ENCODE measurements at places on chromosomes 12 and 14.

GRCh38 chr14:90495357-90496276 is 98.8 kb downstream of the CALM1 start:
- DNase-seq: no peak

DNA sequence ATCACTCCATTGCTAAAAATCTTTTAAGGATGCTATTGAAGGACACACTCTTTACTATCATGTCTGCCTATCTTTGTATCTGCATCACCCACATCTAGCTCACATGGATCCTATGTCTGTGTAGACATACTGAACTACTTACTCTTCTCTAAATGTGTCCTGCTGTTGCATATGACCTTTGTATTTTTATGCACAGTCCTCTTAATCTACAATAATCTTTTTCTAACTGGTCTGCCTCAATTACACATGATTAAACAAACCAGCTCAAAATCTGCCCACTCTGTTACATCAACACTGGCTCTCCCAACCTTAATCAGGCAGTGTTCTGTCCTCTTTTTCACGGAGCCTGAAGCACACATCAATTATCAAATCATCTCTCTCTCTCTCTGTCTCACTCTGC is 316.3 kb upstream of the MGAT4C start:
- no peak for DNase-seq

- DNase-seq: no peak
Observed at GRCh38 chr12:102120886-102121285, 903 bp downstream of the PARPBP start.

GRCh38 chr12:72748971-72749370 is 476.8 kb downstream of the TRHDE start:
- DNase-seq: no peak

DNA sequence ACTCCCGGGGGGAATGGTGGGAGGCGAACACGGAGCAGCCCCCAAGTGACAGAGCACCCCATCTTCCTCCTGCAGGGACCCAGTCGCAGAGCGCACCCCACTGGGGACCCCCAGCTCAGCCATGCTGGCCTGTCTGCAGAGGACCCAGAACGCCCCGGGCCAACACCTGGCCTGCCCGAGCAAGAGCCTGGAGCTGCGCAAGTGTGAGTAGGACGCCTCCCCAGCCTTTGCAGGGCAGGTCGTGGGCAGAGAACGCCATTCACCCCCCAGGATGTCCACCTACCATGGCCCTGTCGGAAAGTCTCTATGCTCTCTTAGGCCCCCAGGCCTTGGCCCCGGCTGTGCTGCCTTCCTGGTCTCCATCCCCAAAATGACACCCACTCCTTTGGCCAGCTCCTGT is 30.4 kb downstream of the FAM222A start:
- no peak for DNase-seq

- DNase-seq: peak; percentile 71
Observed at GRCh38 chr12:22046090-22046967, at the start of gene CMAS. Gene CMAS (plus strand): TSS chr12:22046218. CDS start chr12:22046304, 86 bp downstream.

DNA sequence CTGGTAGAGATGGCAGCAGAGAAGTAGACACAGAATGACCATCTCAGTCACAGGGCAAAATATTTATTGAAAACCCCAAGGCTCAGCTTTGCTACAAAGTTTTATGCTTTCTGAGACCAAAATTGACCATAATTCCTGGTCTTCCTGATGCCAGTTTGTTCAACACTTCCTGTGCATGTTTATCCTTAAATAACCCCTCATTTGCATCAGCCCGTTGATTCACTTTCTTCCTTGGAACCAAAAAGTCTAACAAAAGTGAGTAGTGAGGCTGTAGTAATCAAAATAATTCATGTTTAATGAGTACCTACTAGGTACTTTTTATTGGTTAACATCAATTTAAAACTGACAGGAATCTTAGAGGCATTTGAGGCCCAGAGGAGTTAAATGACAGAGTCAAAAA is 51.7 kb downstream of the TRHDE start:
- DNase-seq: no peak

GRCh38 chr12:89280833-89281538 is 71.3 kb downstream of the DUSP6 start:
- DNase-seq: no peak

DNA sequence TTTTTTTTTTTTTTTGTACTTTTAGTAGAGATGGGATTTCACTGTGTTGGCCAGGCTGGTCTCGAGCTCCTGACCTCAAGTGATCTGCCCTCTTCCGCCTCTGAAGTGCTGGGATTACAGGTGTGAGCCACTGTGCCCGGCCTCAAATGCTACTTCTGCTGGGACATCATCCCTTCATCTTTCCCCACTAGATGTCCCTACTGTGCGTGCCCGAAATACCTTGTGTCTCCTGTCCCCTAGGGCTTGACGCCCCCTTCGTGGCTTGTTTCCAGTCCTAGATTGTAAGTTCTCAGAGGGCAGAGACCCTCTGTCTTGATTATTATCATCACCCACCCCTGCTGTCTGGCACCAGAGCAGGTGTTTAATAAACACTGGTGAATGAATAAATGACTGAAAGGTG is 14.9 kb downstream of the CCDC63 start:
- no peak for DNase-seq

DNA sequence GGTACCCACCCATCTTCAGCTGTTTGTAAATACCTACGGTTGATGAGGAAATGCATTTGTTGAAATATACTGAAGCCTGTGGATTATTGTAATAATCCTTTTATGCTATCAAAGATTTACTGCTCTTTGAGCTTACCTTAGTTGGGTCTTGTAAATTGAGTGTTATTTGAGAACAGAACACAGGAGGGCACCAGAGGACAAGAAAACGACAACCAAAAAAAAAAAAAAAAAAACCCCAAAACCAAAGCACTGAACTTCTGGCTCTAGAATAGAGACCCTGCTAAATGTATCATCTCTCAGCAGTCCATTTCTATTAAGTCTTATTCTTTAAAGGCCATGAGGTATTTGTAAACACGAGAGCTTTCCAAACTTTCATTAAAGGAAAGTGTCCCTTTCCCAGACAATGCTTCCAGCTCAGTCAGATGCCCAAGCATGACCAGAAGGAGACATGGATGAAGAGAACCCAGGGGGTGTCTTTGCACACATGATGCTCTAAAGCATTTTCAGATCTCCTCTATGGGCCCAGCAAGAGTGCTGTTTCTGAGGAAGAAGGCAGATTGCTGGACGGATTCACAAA is 763.9 kb downstream of the NRXN3 start:
- DNase-seq: no peak

- no peak for DNase-seq
Observed at GRCh38 chr12:105485921-105486320, 155.4 kb downstream of the C12orf75 start.

DNA sequence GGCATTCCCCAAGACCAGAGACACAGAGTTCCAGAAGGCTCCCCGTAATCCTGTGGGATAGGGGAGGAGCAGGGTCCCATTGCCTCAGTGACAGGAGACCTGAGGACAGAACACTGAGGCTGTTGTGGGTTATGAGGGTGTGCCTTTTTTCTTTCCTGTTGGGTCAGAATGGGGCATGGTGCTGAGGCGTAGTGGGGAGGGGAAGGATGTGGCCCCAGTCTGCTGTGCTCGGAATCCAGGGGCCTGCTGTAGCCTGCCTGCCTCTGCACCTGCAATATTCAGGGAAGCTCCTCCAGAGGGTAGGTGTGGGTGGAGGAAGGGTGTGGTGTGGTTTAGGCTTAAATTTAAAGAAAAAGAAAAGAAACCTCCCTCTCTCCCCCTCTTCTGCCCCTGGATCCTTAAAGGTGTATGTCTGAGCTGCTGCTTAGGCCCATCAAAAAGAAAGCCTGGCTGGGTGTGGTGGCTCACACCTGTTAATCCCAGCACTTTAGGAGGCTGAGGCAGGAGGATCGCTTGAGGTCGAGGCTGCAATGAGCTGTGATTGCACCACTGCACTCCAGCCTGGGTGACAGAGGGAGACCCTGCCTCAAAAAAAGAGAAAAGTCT is 18.7 kb downstream of the PLEKHG3 start:
- DNase-seq: no peak

- DNase-seq: no peak
Observed at GRCh38 chr14:35250319-35250718, 41.9 kb upstream of the PSMA6 start.

GRCh38 chr12:80763874-80764273 is 47.2 kb downstream of the MYF5 start:
- DNase-seq: no peak

DNA sequence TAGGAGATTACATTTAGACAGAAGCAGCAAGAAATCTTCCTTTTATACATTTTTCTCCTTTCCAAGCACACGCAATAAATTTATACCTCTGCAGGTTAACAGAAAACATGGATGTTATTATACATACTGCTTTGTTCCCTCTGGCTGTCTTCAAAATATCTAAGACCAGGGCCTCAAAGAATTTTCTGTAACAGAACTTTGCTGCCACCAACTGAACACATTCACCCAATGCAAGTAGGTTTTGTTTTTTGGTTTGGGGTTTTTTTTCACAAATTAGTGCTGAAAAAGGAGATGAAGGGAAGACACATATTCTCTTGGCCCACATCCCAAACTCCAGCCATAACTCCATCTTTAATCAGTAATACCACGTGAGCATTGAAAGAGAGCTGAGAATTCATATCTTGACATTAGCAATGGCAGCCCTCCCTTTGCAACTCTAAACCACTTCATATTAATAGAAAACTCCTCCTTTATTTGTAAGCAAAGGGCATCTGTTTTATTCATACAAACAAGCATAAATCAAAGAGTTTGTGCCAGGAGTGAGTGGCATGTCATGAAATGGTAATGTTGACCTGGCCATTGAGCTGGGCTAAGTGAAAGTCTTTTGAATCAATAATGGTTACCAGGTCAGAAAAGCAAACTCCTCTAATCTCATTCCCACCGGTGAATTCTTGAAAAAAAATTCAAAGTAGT is 150.8 kb upstream of the FSCB start:
- DNase-seq: no peak

DNA sequence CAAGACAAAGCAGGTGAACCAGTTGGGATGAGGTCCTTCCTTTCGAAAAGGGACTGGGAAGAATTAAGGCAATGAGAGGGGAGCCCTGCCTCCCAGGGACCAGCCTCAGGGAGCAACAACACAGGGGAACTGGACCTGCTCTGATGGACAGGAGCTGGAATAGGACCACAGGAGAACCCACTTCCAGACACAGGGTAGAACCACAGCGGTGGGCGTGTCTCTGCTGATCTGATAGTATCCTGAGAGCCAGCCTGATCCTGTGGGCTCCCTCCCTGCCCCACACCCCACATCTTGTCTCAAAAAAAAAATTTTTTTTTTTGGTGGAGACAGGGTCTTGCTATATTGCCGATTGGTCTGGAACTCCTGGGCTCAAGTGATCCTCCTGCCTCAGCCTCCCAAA is 13.6 kb upstream of the PLEK2 start:
- no peak for DNase-seq

DNA sequence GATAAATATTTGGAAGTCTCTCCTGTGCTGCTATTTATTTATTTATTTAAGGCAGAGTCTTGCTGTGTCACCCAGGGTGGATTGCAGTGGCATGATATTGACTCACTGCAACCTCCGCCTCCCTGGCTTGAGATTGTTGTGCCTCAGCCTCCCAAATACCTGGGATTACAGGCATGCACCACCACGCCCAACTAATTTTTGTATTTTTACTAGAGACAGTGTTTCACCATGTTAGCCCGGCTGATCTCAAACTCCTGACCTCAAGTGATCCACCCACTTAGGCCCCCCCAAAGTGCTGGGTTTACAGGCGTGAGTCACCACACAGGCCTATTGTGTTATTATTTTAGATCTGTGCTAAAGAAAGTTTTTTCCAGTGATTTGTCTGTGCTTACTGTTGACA is 225.2 kb downstream of the CCER1 start:
- no peak for DNase-seq

DNA sequence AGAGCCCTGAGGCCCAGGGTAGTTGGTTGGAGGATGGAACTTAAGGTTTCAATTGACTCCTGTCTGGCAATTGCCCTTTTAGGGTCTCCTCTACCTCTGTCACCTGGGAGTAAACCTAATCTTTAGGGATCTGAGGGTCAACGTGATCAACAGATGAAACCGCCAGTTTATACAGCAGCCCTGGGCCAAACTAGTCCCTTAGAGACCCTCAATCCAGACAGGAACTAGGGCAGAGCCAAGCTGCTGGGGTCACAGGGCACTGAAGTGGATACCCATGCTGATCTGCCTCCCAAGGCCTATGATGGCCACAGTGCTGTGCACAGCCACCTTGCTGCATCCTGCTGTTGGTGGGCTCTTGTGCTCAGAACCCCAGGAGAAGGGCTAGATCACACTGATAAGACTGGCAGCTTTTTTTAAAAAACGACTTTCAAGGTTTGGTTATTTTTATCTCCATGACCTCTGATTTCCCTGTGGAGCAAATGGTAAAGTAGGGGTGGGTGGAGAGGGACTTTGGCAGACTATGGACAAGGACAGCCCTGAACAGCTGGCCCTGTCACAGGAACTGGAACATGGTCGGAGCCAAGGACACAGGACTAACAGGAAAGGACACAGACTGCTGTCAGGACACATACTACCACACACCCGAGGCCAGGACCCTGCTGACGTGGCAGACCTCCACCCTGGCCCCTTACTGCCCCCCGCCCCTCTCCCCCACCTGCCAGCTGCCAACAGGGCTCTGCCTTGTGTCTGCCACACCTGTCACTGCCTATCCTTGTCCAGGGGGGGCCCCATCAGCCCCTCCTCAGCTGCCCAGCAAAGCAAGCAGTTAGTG is 474 bp downstream of the FITM1 start:
- no peak for DNase-seq

- no peak for DNase-seq
Observed at GRCh38 chr14:66139432-66139831, 346.7 kb upstream of the CCDC196 start.

DNA sequence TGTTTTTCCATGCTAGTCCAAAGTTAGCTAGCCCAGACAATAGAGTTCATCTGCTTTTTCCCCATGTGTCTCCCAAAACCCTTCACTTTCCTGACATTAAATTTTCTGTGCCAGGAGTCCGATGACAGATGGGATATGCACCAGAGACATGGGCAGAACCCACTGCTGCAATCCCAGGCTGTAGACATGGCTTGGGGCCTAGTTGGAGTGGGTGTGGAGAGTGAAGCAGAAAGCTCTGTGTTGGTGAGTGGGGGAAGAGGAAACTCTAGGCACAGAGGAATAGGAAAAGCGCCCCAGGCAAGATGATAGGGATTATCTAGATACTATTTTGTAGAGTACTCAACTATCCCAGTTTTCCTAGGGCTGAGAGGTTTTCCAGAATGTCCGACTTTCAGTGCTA is 4.8 kb upstream of the KRT74 start:
- DNase-seq: no peak

DNA sequence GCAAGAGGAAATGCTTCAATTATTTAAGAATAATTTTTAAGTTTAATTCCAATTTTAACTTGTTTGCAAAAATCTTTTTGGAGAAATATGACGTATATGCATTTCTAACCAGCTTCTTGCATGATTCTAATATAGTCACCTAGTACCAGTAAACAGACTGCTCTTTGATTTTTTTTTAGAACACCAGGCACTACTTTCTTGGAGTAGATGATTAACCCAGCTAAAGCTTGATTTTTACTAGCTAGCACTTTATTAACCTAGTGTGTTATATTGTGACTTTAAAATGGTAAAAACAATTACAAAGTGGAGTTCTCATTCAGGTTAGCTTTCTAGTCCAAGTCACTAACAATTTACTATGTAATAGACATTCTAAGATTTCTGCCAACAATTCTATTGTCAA is 32.6 kb upstream of the FGD4 start:
- no peak for DNase-seq
